ENCODE measurements at places on chromosomes 4 and X.

DNA sequence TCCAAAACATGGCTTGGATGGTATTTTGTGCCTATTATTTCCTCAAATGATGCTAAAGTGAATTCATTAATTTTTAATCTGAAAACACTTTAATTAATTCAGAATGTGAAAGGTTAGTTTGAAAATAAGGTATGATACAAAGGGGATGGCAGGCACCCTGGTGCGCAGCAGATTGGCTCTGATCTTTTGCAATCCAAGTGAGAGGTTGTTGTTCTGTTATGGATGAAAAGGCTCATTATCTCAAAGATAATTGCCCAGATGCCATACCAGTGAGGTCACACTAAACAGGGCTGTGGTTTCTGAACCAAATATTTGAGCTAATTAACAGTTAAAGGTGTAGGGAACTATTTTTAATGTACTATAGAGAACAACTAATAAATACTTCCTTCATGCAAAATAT, 504.9 kb downstream of the RAPGEF2 start:
- no peak for DNase-seq

DNA sequence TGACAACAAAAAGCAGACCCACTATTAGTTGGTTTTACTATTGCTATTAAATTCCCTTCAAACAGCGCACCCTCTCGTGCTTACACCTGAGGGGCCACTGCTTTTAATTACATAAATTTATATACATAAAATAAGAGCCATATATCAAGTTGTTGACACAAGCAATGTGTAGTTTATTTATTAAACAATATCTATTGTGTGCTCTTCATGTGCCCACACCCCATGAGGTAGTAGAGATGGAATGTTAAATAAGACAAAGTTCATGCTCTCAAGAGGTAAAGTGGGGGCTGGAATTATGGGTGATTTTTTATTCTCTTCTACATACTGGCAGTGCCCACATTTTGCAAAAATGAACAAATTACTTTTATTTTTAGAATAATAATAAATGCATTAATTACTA, 47.3 kb downstream of the KCNIP4 start:
- DNase-seq = no peak

- DNase-seq = no peak
Measured at GRCh38 chr4:140976768-140977167, 156.5 kb downstream of the RNF150 start.

- no peak for DNase-seq
Measured at GRCh38 chr4:132493476-132493875, 655.6 kb upstream of the PCDH10 start.

- DNase-seq = no peak
Measured at GRCh38 chrX:148613636-148614035, 113.2 kb downstream of the AFF2 start.

All from HFF-Myc (cell line).